CD4-positive, alpha-beta T cell treated with Interferon alpha-2 for 1 hour (primary cell): ENCODE measurements at places on chromosomes 6 and 20.

DNA sequence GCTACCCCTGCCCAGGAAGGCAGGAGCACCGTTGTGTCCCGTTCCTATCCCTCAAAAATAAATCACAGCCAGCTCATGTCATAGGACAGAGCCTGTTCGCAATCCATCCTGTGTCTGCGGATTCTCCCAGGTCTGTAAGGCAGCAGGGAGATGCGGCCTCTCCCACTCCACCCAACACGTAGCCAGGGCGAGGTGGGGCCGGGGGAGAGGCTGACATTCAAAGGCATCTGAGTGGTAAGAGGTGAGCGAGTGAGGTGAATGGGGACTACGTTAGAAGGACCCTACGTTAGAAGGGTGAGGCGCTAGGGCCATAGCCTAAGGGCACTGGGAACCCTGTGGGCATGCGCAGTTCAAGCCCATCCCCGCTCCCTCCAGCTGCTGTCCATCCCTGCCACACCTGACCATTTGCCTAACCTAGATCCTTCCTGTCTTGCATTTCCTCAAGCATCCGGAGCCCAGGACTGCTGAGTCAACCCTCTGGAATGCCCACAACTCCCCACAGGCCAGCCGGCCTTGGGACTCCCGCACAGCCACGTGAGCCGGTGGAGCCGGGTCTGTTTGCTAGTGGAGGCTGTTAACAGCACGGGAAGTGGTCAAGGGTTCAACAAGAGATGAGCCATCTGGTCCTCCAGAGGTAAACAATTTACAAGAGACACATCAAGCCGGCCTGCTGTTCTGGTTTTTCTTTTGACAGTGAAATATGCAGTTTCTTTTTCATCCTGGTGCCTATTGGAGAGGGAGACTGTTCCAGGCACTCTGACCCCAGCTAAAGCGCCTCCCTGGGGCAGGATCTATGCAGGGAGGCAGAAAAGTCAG, 45.9 kb downstream of the RIPOR3 start:
- DNase-seq, result no peak

DNA sequence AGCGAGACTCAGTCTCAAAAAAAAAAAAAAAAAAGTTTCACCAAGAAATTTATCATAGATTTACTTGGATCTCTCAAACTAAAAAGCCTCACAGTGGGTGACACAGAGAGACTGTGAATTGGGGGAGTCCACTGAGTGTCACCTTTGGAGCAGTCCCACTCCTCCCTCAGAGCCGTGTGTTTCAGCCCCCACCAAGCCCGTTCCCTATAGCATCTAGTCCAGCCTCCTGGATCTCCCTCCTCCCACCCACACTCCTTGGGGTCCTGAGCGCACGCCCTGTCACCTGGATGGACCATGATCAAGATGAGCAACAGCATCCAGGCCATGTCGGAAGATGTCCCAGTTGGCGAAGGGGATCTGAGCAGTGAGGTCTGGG, 422 bp downstream of the NCR3 start:
- no peak for DNase-seq

GRCh38 chr20:10669843-10670446, 3.9 kb downstream of the JAG1 start:
- no peak for DNase-seq

- DNase-seq, result no peak
These were observed 39.2 kb downstream of the PREX1 start for GRCh38 chr20:48788486-48789072.

GRCh38 chr6:2630891-2631571, 119.7 kb downstream of the MYLK4 start:
- no peak for DNase-seq

DNA sequence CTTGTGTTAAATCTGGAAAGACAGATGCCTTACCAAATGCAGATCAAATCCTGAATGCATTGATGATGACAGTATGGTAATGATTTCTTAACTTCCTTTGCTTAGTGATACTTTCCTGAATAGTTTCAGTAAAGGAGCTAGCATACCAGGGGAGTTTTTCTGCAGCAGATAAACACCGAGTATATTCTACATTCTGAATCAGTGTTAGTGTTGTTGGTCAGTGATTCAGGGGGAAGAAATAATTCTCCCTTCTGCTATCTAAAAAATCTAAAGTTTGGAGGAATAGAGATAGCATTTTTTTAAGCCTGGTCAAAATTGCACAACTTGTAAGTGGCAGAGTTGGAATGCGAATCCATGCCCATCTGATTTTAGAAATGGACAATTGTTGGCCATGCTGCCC, 512.2 kb upstream of the MARCKS start:
- DNase-seq, result no peak

DNA sequence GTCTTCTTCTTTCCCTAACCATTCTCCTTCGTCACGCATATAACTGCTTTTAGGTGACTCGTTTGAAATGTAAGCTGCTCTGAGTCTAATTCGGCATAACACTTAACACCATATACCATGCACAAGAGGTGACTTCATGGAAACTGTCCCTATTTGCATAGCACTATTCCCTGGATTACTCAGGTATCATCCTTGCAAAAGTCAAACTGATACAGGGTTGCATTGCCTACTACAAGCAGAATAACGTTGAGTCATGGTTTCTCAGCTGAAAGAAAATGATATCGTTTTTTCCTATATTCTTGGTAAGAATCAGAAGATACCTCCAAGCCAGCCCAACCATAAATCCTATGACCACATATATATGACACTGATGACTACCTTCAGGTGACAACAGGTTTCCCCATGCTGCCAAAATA, 227.5 kb downstream of the ATXN1 start:
- DNase-seq, result no peak

DNA sequence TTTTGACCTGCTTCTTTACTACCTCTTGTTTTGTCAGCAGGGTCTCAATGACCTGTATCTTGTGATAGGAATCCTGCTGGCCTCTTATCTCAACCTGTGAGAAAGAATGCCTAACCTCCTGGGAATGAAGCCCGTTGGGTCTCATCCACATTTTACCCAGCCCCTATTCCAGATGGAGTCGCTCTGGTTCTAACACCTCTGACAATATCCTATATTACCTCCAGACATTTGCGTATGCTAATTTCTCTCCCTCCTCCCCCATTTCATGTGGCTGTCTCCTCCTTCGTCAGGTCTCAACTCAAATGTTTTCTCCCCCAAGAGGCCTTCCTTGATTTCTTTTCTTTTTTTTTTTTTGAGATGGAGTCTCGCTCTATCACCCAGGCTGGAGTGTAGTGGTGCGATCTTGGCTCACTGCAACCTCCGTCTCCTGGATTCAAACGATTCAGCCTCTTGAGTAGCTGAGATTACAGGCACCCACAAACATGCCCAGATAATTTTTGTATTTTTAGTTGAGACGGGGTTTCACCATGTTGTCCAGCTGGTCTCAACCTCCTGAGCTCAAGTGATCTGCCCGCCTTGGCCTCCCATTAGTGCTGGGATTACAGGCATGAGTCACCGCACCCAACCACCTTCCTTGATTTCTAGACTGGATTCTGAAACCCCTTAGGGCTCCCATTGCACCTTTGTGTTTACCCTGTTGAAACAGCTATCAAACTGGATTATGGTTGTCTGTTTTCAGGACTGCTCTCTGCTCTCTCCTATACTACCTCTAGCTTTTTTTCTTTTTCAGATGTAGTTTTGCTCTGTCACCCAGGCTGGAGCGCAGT, 49.5 kb upstream of the B4GALT5 start:
- no peak for DNase-seq

- DNase-seq, result no peak
These were observed 148.3 kb upstream of the STXBP5 start for GRCh38 chr6:147055821-147056392.

DNA sequence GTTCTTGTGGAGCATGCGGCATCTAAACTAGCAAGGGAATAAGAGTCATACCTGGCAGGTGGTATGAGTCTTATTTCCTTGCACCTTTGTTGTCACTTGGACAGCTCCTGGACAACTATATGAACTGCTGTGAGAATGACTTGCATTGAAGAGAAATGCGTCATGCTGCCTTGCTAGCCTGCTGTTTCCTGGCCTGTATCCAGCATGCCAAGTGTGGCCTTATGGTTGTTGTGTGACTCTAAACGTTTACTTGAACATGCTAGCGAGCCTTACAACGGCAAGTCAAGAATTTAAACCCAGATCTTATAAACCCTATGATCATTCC, 90.4 kb downstream of the CEP162 start:
- no peak for DNase-seq

GRCh38 chr20:33273117-33273851, 9.7 kb upstream of the BPIFB1 start:
- no peak for DNase-seq

DNA sequence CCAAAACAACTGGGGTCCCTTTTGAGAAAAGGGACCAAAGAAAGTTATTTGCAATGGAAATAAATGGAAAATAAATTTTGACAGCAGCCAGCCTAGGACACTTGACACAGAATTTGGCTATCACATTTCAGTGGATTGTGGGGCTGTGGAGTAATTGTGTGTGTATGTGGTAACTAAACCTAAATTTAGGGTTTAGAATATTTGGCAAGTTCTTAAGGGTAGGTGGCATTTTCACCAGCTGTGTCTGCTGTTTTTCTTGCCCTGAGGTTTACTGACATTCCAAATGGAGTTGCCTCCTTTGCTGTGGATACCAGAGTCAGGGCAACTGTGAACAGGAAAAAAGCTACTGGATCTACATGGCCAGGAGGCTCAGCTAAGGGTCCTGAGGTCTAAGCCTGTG, 270.9 kb downstream of the SLC24A3 start:
- DNase-seq, result no peak

DNA sequence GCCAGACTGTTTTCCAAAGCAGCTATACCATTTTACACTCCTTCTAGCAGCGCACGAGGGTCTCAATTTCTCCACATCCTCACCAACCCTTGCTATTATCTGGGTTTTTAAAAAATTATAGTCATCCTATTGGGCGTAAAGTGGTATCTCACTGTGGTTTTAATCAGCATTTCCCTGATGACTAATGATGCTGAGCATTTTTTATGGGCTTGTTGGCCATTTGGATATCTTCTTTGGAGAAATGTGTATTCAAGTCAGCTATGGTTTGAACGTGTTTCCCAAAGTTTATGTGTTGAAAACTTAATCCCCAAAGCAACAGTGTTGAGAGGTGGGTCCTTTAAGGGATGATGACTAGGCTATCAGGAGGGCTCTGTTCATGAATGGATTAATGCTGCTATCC, 6.7 kb downstream of the MCUR1 start:
- DNase-seq, result no peak

DNA sequence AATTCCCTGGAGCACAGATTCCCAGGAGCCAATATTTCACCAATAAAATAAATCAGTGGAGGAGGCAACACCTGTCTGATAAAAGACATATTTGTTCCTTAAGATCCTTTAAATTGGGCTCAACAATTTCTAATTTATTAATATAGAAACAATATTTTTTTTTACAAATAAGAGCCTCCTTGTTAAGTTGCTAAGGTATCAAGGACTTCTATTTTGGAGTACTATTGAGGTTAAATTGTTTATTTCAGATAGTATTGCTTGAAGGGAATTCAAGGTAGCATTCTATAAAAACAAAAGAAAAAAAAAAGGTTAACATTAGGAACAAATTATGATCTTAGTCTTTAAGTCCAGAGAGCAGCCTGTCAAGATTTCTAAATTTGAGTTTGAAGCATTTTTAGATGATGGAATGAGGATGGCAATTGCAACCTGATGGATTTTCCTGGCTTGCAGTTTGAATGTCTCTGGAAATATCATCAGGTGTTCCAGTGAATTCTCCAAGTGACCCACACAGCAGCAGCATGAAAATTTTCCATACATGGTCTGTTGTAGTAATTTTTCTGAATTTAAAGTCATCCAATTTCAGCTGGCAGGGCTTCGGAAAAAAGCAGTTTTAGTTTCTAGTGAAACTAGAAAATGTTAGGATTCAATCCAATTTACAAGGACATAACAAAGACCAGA, 19.3 kb upstream of the NCR2 start:
- no peak for DNase-seq

DNA sequence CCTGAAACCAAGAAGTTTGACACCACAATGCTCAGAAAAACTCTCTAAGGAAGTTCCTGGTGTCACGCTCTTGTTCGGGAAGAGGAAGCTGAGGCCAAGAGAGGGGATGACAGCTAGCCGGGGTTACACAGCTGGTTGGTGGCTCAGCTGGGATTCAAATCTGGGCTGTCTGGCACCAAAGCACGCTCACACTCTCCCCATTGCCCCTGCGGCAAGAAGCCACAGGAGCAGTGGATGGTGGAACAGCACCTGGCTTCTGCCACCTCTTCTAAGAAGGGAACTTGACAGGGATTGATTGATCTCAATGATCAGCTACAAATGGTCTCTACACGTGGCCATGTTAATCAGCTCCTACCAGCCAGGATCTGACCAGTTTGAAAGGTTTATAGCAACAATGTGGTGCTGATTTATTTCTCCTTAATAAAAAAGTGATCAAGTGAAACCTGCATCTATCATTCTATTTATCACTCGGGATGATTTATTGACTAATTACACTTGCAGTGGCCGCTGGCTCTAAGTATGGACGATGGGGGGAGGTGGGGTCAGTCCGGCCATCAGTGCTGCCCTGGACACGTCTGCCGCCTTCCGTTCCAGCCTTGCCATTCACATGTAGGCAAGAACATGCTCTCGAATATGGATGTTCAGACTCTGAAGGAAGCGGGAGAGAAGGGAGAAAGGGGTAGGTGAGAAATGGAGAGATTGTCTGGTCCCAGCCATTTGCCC, 71.9 kb upstream of the TOP1 start:
- DNase-seq, result no peak

- no peak for DNase-seq
These were observed 3.2 kb downstream of the BACH2 start for GRCh38 chr6:90293319-90293953.

DNA sequence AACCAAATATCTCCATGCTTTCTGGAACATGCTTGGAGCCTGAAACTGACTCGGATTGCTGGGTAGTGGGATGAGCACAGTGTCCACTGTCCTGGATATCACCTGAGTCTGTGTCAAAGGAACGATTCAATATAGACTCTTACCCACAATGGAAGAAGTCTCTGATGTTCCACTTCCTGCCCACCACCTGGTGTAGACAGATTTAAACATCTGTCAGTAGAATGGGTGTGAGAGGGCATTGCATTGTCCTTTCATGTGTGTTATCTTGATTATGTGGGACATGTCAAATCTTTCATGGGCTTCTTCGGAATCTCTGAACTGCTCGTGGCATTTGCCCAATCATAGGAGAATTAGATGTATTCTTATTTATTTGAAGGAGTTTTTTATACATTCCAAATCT, 20.8 kb downstream of the ULBP3 start:
- DNase-seq, result no peak

- no peak for DNase-seq
These were observed 2.5 kb upstream of the ULBP2 start for GRCh38 chr6:149939356-149939648.

GRCh38 chr20:36861875-36862801, 13.8 kb upstream of the TLDC2 start:
- DNase-seq, result no peak
